ENCODE measurements at places on chromosomes 6 and 20. TPM values are rescaled to one million over a fixed set of nuclear protein-coding genes. Genes with fewer than 3 reads are reported as not detected.

Gene TXLNB
- 2.7 TPM for polyA plus RNA-seq

Gene GGTLC1
- polyA plus RNA-seq: not detected

Gene TMEM170B
- 10.7 TPM for polyA plus RNA-seq

Gene EPPIN
- polyA plus RNA-seq: 0.55 TPM

Gene REV3L
- 52.6 TPM for polyA plus RNA-seq

Gene LBP
- 0.10 TPM for polyA plus RNA-seq

Gene SLC22A2
- 14.3 TPM for polyA plus RNA-seq

- DNase-seq: peak; percentile 92
These were observed 136.7 kb downstream of the HFE start for GRCh38 chr6:26223650-26224546.

DNA sequence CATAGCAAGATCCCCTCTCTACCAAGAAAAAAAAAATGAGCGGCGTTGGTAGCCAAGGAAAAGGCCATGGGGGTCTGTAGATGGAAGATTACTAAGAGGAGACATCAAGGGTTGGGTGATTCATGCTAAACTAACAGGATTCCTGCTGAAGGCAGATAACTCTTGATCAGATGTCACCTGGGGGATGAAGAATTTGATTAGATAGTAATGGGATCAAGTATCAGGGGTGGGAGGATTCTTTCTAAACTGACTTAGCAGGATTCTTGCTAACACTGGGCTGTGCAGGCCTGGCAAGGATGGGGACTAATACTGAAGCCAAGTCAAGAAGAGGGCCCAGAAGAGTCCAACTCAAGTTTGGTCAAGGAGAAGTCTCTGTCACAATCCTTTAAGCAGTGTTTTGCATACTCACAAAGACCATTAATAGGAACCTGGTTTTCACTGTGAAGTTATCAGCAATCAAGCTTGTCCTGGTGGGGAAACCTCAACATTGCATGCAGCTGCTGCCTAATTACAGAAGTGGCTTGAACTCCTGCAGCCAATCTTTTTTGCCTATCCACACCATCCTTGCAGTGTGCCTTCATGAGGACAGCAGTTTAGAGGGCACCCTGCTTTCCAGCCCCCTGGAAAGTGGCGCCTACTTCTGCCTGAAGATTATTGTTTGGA is 61.3 kb downstream of the ANKRD6 start:
- DNase-seq: no peak

DNA sequence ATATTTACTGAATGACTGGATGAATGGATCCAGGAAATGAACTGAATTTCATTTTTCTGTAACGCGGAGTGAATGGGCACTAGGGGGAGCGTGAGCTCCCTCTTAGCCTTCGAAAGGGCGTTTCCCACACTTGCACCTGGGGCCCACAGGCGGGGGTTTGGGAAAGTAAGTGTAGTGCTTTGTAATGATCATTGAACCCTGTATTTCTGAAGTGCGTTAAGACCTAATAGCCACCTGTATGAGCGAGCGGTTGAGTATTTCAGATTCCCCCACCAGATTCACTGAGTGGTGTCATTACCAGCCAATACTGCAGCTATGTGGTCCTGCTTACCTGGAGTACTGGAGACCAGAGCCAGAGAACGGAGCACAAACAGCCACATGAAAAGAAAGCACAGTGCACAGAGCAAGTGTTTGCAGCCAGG is 10.5 kb downstream of the SYTL3 start:
- no peak for DNase-seq

GRCh38 chr6:37889051-37889450 is 69.5 kb downstream of the ZFAND3 start:
- DNase-seq: no peak

DNA sequence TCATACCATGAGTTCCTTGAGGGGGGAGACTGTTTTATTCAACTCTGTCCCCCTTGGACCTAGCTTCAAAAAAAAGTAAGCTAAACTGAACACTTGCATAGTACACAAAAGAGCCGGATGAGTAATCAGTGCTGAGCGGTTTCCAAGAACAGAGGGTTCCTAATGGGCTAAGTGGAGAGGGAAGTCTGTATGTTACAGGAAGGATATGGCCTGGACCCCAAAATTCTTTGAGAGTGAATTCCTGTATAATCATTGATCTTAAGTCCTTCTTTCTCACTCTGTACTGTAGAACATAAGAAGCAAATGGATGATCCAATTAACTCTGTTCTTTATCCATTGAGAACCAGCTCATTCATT is 324.7 kb upstream of the CNR1 start:
- no peak for DNase-seq

DNA sequence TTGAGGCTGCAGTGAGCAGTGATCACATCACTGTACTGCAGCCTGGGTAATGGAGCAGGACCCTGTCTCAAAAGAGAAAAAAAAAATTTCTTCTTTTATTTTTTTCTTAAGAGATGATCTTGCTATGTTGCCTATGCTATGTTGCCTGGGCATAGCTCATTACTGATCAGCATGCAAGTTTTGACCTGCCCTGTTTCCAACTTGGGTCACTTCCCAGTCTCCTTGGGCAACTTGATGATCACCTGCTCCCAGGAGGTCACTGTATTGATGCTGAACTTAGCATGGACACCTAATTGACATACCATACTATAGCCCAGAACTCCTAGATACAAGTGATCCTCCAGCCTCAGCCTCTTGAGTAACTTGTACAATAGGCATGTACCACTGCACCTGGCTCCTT is 30.7 kb upstream of the NANP start:
- DNase-seq: no peak

- peak; percentile 47 for DNase-seq
These were observed 356.3 kb upstream of the HSF2 start for GRCh38 chr6:122042960-122043735.

DNA sequence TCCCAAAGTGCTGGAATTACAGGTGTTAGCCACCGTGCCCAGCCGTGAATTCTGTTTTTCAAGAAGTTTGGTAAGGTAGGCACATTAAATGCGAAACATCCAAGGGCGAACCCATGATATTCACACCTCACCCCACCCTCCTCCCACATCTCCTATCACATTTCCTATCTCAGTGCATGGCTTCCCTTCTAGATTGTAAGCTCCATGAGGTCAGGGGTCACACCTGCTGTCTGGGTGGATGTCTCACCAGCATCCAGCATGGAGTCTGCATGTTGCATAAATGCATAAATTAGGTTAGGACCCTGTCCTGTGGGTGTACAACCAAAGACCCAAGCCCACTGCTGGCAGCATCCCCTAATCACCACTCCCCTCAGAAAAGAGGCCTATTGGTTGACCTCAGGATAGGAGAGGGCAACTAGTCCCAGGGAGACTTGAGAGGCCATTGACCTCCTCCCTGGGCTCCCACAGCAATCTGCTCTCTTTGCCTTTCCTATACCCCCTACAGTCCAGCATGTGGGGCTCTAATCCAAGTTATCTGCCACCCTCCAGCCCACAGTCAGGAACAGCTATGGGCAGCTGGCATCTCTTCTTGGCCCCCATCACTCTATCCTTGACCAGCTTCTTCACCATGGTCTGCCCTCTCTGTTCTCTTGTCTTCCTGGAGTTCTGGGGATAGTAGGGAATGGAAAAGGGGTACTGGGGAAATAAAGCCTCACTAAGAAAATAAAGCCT is 4.2 kb downstream of the PRRT1 start:
- no peak for DNase-seq

GRCh38 chr6:55729665-55730064 is 145.7 kb downstream of the BMP5 start:
- DNase-seq: no peak

DNA sequence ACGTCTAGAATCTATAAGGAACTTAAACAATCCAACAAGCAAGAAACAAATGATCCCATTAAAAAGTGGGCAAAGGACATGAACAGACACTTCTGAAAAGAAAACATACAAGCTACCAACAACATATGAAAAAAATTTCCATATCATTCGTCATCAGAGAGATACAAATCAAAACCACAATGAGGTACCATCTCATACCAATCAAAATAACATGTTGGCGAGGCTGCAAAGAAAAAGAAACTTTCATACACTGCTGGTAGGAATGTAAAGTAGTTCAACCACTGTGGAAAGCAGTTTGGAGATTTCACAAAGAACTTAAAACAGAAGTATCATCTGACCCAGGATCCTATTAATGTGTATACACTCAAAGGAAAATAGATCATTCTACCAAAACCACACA is 243.9 kb upstream of the RUNX2 start:
- no peak for DNase-seq

DNA sequence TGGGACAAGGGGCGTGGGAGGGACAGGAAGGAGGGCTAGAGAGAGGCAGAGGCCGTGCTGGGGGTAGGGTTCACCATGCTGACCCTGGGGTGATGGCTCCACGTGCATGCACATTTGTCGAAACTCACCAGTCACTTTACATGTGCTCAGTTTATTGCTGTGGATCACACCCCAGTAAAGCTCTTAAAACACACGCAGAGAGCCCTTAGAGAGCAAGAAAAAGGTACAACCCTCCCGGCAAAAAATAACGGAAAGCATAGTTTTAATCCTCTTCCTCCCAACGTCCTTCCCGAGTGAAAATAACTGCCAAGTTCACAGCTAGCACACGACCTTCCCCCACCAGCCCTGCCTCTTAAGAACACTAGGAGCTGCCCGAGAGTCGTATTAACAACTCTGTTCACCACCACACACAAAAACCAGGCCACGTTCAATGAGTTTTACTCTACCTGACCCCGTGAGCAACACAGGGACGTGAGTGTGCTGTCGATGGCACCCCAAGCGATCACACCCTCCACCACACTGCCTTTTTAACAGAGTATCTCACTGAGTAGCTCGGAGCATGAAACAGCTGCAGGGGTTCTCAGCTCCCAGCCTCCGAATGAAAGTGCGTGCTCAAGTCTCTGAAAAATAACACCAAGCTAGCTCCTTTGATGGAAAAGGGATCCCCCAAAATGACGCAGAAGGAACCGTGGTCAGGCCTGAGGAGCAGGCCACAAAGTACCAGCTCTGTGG is 39.7 kb downstream of the TAF4 start:
- DNase-seq: no peak

DNA sequence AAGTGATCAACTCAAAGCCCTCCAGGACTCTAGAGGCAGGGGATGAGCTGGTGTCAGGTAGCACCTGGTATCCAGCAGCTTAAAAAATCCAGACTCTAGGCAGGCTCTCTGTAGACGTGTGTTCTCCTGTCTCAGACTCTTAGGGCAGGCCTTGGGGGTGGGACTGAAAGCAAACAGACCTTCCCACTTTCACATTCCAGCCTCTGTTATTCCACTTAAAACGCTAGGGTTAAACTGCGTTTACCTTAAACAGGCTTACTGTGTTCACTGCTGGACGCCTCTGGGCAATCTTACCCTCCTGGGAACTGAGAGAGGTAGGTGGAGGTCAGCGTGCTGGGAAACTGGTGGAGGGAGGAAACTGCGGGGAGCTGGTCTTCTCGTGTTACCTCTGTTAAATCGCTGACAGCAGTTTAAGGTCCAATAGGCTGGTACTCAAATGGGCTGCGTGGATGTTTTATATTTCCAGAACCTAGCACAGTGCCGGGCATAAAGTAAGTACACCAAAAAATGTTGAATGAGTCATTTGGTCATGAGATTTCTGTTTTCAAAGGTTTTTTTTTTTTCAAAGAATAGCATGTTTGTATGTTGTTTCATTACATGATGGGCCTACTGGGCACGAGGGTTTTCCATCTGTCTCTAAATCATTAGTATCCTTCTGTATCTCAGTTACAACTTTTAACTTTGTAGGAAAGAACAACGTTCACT is at the start of gene GCNT2:
GCNT2 (plus strand) TSS at position 248 of the 705 bp plus-strand sequence. CDS start 7,561 bp downstream, outside the sequence.
- DNase-seq: peak; percentile 85

DNA sequence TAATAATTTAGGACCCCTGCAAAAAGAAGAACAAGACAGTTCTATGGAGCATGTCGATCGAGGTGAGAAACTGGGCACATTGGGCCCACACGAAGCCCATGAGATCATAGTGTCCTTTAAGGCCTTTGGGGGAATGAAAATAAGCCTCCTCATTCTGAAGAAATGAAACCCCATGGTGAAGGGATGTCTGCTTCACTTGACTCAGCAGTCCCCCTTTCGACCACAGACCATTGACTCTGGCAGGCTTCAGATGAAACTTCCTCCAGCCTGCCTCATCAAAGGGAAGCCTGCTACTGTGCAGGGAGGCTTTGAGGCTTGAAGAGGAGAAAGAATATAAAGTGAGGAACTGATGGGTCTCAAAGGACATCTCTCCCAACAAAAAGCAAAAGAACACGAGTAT is 144.2 kb upstream of the FBXL4 start:
- DNase-seq: no peak

All from left kidney (tissue), 8 donors.